ENCODE measurements at places on chromosomes 16 and 17.

GRCh38 chr16:74603848-74604247 is 3.1 kb downstream of the GLG1 start:
- no peak for DNase-seq

DNA sequence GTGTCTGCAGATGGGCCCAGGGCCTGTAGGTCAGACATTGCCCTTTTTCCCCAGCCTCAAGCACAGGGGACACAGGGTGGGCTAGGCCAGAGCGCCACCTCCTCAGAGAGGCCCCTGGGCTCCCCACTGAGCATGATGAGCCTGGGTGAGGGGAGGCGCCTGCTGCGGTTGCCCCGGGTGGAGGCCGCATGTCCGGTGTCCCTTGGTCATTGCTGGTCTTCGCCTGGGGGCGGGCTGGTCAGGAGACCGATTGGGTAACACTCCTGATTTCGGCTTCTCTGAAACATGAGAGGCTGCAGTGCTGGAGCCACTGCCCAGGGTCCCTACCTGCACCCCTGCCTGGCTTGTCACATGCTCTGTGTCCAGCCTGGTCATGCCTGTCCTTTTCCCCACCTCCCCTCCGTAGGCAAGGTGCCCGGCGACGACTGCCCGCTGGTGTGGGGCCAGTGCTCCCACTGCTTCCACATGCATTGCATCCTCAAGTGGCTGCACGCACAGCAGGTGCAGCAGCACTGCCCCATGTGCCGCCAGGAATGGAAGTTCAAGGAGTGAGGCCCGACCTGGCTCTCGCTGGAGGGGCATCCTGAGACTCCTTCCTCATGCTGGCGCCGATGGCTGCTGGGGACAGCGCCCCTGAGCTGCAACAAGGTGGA is 2.4 kb upstream of the NPB start:
- no peak for DNase-seq

DNA sequence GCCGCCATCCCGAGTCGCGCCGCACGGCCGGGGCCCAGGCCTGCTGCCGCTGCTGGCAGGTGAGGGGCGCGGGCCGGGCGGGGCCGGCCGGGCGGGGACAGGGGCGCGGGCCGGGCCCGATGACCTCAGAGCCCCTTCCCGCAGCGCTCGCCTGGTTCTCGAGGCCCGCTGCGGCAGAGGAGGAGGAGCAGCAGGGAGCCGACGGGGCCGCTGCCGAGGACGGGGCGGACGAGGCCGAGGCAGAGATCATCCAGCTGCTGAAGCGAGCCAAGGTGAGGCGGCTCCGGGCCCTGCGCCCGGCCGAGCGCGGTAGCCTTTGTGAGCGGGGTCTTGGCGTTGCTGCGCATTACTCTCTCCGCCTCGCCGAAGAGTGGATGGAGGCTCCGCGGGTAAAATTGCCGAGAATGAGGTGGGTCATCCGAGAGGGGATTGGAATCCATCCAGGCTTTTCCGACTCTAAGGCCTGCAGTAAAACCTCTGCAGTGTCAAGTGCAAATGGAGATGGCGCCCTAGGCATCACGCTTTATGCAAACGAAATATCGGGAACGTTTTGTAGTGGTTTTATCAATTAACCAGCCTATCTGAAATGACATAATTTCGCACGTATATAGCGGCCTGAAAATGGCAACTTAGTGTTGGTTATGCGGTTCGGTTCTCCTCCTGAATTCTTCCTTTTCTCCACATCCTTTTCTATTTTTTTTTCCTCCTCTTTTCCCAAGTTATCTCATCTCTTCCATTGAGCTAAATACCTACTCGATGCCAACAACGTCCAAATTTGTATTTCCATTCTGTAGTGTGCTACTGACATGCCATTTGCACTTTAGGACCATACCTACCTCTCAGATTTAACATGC is 577 bp downstream of the TTC19 start:
- DNase-seq, result no peak

DNA sequence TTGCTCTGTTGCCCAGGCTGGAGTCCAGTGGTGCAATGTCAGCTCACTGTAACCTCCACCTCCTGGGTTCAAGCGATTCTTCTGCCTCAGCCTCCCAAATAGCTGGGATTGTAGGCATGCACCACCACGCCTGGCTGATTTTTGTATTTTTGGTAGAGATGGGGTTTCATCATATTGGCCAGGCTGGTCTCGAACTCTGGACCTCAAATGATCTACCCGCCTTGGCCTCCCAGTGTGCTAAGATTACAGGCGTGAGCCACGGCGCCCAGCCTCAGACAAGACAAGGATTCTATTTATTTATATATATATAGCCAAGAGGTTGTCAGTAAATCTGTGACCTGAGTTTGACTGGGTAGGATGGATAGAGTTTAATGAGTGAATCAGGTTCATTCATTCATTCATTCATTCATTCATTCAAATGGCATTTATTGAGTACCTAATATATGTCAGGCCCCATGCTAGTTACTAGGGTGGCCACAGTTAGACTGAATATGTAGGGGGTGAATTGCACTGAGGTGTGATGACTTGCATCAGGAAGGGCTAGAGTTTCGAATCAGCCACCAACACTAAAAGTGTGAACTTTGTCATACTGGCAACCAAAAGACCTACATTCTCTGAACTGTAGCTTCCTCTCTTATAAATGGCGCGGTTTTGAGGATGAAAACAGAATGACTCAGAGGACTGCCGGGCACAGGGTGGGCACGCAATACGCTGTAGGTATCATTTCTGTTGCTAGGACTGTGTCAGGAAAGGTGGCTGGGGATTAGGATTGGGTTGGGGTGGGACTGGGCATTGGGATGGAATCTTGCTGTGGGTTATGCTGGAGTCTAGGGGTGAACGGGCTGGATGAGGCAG is 37.8 kb downstream of the ITGAE start:
- DNase-seq, result no peak

DNA sequence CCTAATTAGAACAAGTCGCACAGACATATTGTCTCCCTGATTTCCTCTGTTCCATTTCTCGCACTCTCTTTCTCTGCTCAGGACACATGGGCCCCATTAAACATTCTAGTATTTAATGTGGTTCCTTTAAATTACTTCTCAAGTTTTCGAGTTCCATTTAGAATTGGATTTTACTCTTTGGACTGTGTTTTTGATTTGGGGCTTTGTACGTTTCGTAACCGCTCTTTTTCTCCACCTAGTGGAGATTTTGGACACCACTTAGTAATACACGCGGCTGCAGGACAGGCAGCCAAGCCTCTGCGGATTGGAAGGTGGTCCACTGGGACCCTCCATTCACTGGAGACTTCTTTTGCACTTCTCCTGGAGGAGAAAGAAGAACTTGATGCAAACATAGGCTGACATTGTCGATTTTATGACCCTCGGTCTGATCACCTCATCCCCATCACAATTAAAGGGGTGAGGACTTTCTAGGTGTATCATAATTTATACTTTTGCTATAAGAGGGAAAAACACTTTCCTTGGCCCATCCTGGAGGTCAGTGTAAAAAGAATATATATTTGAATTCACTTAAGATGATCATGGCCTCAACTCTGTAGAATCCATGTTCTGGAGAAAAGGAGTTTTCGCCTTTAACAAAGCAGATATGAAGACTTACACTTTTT is 85.7 kb downstream of the NOG start:
- no peak for DNase-seq

DNA sequence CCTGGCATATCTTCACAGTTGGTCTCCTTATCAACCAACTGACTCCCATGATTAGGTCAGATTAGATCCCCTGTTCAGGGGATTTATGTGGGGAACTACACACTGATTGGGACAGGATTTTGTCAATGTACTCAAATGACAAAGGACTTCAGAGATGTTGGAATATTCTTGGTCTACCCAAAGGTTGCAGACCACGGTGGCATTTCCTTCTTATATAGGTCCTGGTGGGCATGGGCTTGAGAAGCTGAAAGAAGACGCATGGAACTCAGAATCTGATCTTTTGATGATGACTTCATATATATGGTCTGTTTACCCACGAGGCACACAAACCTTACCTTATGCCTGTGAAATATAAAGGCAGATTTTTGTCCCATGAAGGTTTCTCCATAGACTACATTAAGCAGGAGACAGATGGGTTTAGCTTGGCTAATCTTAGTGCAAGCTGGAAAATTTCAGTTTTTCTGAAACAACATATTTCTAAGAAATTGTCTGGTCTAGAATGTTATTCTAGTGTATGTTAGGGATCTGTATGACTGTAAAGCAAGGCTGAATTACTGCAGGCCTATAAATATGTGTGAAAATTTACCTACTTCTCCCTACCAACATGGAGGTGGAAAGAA is 33.5 kb downstream of the HLF start:
- no peak for DNase-seq

DNA sequence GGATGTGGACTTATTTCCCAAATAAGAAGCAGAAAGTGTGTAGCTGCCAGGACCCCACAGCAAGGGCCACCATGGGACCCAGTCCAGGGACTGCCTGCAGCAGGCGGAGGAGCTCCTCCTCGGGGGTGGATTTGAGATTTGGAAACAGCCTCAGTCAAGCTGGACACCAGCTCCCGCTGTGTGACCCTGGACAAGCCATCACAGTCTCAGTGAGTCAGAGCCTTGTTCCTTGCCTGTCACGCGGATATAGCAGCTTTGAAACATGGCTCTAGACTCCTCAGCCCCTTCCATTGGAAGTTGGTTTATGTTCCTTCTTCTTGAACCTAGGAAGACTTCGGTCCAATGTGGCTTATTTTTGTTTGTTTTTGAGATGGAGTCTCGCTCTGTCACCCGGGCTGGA is 12.5 kb upstream of the DPEP1 start:
- no peak for DNase-seq

- no peak for DNase-seq
Measured at GRCh38 chr16:29839822-29840221, 19.6 kb downstream of the MVP start.

- DNase-seq, result no peak
Measured at GRCh38 chr17:527247-527646, 174.6 kb upstream of the RPH3AL start.

- no peak for DNase-seq
Measured at GRCh38 chr17:19390951-19391350, 4.0 kb upstream of the MFAP4 start.

GRCh38 chr16:72001180-72001874 is 1.1 kb upstream of the PKD1L3 start:
- no peak for DNase-seq

DNA sequence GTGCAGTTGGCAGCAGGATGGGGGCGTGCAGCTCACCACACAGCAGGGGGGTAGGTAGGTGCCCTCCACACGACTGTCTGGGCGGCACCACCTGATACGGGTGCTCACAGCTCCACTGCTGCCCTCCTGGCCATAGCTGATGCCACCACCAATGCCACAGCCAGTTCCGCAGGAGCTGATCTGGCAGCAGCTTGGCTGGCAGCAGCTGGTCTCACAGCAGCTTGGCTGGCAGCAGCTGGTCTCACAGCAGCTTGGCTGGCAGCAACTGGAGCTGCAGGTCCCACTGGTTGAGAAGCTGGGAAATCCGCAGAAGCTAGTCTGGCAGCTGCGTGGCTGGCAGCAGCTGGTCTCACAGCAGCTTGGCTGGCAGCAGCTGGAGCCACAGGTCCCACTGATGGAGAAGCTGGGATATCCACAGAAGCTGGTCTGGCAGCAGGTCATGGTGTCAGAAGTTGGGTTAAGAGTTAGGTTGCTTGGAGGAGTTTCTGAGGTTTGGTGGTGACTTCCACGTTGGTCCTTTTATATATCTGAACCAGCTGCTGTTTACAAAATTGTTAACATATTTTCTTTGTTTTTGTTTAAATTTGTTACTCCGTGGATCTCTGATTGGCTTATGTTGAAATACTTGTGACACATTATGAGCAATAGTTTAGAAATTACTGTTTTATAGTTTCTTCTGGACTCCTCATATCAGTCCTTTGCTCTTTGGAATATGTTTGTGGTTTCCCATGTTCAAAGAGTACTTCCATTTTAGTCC is at the start of gene KRTAP1-5:
Gene KRTAP1-5, minus strand, starts transcription at position 494 of the 757 bp plus-strand sequence. Its CDS starts 53 bp downstream, at position 441.
- no peak for DNase-seq

All from GOT3 (cell line).